Esophagus muscularis mucosa (tissue), 4 donors: ENCODE measurements at places on chromosomes 13 and 19.

GRCh38 chr19:36256853-36257519, 42.1 kb downstream of the ZNF146 start:
- DNase-seq: no peak

DNA sequence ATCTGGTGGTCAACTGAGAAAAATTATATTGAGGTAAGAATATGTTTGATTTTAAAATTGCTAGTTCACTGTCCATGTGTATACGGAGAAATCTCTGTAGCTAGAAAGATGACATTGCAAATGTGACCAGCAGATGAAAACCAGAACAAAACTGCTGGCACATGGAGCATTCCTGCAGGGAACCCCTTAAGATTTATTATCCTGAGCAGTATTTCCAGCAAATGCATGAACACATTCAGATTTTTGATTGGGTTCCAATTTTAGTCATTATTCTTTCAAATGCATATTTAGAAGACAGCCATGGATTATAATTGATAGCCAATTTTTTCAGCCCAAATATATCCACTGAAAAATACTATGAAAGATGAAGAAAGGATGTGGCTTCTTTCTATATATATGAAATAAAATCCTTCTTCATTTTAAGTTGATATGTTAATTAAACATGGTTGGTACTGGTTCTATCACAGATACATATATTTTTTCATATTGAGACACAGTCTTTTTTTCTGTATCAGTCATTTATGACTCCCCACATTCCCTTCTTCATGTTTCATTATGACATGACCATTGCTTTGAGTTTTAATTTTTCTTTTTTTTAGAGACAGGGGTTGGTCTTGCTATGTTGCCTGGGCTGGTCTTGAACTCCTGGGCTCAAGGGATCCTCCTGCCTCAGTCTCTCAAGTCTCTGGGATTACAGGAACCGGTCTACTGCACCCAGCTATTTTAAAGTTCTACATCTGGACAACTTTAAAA, 376.5 kb downstream of the KLF12 start:
- DNase-seq: no peak

GRCh38 chr19:9916719-9917118, 19.6 kb downstream of the OLFM2 start:
- no peak for DNase-seq

GRCh38 chr19:43560687-43561086, 14.6 kb downstream of the XRCC1 start:
- no peak for DNase-seq

- no peak for DNase-seq
These were observed 6.1 kb upstream of the ZNF787 start for GRCh38 chr19:56126983-56127780.

DNA sequence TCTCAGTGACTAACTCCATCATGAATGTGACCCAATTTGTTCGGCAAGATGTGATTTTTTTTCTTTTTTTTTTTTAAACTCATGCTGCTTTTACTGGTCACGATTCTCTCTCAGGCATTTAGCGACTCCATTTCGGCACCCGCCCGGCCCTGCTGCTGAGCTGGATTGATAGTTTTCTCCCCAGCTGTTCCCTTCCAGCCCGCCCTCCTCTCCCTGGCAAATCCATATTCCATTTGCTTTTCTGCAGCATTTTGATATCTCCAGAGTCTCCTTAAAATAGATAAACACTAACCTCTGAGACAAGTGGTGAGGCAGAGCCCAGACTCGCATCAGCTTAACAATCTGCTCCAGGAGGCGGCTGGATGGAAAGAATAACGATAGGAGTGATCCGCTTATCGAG, 55.5 kb upstream of the KATNAL1 start:
- no peak for DNase-seq

- DNase-seq: no peak
These were observed 1616.2 kb upstream of the SPRY2 start for GRCh38 chr13:81957121-81957520.

GRCh38 chr19:35000338-35000646, 169 bp downstream of the GRAMD1A start:
- no peak for DNase-seq

DNA sequence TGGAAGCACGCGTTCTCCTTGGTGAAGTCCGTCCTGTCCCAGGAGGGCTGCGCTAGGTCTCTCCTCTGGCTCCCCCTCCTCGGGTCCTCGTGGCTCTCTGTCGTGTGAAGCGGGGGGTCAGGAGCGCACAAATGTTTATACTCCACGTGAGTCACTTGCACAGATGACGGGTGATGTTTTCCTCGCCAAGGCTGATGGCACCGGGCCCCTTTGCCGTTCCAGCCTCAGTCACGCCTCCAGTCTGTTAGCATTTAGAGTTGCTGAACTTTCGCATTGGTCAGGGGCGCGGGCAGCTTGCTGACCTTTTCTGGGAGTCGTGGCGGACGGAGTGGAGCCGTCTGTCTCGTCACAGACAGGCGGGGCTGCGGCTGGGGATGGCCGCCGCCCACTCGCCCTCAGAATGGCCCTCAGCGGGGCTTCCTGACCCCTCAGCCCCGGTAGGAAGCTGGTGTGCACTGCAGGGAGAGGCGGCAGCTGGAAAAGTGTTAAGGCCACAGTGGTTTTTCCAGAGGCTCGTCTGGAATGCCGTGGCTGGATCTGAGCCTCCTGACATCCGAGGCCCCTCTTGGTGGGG, 13.7 kb downstream of the KLHL26 start:
- DNase-seq: peak; percentile 96

- DNase-seq: no peak
These were observed 910.2 kb upstream of the SLC10A2 start for GRCh38 chr13:103976371-103976770.

DNA sequence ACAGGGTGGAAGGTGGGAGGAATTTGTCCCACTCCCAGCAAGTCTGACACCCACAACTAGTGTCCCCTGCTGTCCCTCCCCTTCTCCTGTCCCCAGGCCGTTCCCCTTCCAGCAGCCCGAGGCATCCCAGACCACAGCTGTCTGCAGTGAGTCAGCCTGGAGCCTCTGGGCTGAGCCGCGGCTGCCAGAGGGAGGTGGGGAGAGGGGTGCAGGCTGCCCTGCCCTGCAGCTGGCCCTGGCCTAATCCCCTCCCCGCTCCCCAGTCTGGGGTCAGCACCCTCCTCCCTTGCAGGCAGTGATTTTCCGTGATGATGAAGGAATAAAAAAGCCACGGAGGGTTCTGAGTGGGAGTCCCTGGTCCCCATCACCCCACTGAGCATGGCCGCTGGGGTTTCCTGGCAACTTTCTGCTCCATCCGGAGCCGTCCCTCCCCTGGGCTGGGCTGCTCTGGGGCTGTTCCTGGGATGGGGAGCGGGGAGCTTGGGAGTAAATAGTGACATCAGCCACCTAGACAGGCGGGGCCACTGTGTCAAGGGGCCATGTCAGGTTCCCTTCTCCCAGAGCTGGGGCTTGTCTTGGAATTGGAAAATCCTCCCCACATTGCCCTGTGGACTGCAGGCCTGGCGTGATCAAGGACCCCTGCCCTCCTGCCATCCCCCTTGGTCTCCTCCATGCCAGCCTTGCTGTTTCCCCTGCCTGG, 16.8 kb downstream of the SPC24 start:
- DNase-seq: peak; percentile 95

DNA sequence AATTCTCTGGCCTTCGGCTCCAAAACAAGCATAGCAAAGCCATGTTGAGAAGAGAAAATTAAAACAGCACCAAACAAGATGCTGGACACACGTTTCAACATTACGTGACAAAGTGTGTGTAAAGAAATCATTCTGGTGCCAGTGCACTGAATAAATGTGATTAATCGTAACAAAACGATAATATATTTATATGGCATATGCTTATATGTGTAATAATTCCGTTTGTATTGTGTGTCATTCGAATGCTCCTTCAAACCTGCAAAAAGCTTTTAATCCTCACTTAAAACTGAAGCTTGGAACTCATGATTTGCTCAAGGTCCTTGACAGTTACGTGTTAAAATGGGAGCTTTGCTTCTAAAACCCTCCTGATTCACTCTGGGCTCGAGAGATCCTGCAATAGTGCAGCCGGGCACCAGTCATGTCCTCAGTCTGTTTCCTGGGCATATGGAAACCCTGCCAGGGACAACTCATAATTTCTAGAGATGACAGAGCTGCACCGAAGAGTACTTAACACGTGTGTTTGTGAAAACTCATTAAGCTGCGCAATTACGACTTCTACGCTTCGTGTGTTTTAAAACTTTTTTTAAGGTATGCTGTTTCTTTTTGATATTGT, 731 bp upstream of the AKAP8L start:
- DNase-seq: no peak

GRCh38 chr19:33712268-33712667, 84.4 kb upstream of the KCTD15 start:
- no peak for DNase-seq

GRCh38 chr13:29550430-29550988, 45.0 kb downstream of the SLC7A1 start:
- DNase-seq: no peak

- no peak for DNase-seq
These were observed 1.9 kb downstream of the SIGLEC5 start for GRCh38 chr19:51628153-51628939.

- DNase-seq: no peak
These were observed 251.4 kb upstream of the MAB21L1 start for GRCh38 chr13:35727881-35728280.

GRCh38 chr19:38737921-38738737, 6.1 kb downstream of the CAPN12 start:
- DNase-seq: no peak

DNA sequence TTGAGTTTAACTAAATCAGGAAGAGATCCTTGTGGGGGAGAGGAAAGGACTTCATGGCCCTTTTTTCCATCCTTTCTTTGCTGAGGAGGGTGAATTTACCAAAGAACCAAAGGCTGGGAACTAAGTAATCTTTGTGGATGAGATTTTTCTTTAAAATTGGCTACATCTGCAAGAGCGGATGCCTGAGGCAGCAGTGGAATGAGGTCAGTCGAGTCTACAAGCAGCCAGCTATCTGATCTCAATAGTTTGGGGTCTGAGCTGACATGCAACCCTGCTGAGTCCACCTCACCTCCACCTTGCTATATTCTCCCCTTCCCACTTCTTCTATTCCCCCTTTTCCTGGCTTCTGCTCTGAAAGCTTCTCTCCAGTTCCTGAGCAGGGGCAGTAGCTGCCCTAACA, 3.6 kb upstream of the DNAJC15 start:
- no peak for DNase-seq

DNA sequence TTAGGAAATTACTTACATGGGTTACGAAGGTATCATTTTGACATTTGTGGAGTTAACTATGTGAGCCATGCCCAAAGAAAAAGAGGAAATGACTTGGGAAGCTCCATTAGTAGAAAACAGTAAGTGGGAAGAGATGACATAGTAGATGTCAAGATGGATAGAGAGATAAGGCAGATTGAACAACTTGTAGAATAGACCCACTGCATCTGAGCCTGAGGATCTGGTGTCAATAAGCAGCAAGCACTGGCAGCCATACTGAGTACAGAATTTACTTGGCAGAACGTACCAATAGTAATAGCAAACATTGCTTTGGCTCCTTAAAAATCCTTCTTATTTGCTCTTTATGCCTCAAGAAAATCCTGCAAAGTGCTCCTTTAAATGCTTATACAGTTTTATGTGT, 203.8 kb downstream of the GPC6 start:
- no peak for DNase-seq

- DNase-seq: no peak
These were observed 7.4 kb downstream of the SOX1 start for GRCh38 chr13:112074139-112074865.

- peak; percentile 98 for DNase-seq
These were observed 24.2 kb downstream of the KEAP1 start for GRCh38 chr19:10478903-10479384.

GRCh38 chr19:30637926-30638325, 265.7 kb downstream of the ZNF536 start:
- DNase-seq: peak; percentile 21

- DNase-seq: no peak
These were observed 14.2 kb upstream of the PTBP1 start for GRCh38 chr19:782878-783668.

GRCh38 chr19:2722541-2723344, 1.6 kb upstream of the DIRAS1 start:
- no peak for DNase-seq

DNA sequence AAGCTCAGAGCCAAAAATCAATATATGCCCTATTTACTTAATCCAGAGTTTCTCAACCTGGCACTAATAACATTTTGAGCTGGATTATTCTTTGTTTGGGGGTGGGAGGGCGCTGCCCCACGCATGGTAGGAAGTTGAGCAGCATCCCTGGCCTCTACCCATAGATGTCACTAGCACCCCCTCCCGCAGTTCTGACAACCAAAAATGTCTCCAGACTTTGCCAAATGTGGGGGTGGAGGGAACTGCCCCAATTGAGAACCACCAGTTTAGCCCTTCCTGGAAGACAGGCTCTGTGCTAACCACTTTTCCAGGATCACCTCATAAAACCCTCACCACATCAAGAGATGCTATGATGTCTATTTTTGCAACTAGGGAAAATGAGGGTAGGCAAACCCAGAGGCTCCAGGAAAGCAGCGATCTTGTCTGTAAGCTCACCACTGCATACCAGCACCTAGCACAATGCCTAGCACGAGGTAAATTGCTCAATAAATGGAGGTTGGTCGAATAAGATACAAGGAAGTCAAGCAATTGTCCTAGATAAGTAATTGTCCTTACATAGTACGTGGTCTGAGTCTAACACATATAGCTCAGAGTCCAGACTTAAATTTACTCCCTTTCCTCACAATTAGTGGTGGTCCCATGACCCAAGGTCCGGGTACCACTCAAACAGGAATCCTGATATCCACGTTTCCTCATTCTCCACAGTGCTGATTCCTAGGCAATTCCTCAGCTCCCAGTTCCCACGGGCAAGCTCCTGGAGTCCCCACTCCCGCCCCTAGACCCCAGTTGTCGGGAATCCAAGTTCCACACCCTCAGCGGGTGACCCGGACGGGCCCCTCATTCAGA, 892 bp downstream of the TRIR start:
- DNase-seq: no peak

- DNase-seq: no peak
These were observed at the start of gene SPRED3 for GRCh38 chr19:38388349-38389100. TSS of gene SPRED3 (plus strand) at chr19:38388697. CDS start at chr19:38390303, 1,606 bp downstream.

GRCh38 chr19:28631961-28632360, 581.0 kb downstream of the UQCRFS1 start:
- DNase-seq: no peak

GRCh38 chr13:28099396-28100149, 803 bp downstream of the FLT3 start:
- DNase-seq: no peak

- DNase-seq: no peak
These were observed 7.2 kb downstream of the DOT1L start for GRCh38 chr19:2170987-2171348.

GRCh38 chr19:50427997-50428425, 4.7 kb upstream of the MYBPC2 start:
- peak; percentile 93 for DNase-seq

DNA sequence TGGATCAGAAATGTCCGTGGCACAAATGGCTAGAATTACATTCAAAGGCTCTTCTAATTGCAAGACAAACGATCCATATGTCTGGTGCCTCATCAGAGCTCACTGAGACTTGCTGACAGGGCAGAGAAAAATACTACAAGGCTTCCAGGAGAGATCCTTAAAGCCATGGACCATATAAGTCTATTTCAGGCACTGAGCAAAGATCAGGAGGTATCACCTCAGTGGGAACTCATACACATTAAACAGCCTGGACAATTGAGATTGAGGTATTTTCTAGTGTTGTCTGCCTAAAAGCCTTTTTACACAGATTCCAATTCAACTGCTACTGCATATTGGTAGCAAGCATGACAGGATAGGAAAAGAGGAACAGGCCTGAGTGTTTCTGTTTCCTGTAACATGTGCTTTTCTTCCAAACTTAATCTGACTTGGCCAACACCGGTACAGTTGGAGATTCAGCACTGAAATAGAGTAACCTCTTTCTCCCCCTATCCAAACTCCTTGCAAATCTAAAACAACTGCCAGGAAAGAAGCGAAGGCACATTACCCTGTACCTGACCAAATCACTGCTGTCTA, 65.9 kb downstream of the SERP2 start:
- DNase-seq: no peak
